AG20443 (cell line): ENCODE measurements at places on chromosomes 1 and 21.
A peak's percentile ranks its signal among the peaks of the same experiment; 100 is the strongest.

- no peak for DNase-seq
Measured at GRCh38 chr1:210250665-210250997, 18.0 kb downstream of the SERTAD4 start.

- peak; percentile 48 for DNase-seq
Measured at GRCh38 chr1:71273334-71273733, 192.5 kb upstream of the ZRANB2 start.

GRCh38 chr1:46816930-46817329 lies 18.1 kb downstream of the CYP4B1 start:
- DNase-seq, result peak; percentile 4

GRCh38 chr1:160004001-160004400 lies 27.8 kb downstream of the PIGM start:
- no peak for DNase-seq

DNA sequence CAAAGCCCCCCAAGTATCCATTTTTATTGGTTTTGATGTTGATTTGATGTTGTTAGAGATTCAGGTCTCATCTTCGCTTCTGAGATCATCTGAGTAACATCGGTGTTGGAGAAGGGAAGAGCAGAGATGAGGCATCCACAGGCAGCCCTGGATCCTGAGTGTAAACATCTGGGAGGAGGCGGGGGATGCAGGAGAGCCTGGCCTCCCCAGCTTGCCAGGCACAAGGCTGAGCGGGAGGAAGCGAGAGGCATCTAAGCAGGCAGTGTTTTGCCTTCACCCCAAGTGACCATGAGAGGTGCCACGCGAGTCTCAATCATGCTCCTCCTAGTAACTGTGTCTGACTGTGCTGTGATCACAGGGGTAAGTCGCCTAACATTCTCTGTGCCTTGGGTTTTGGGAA lies at the start of gene PROK1:
Gene PROK1 (plus strand): TSS at position 221 of the 400 bp plus-strand sequence. CDS start 68 bp downstream, at position 289.
- no peak for DNase-seq

DNA sequence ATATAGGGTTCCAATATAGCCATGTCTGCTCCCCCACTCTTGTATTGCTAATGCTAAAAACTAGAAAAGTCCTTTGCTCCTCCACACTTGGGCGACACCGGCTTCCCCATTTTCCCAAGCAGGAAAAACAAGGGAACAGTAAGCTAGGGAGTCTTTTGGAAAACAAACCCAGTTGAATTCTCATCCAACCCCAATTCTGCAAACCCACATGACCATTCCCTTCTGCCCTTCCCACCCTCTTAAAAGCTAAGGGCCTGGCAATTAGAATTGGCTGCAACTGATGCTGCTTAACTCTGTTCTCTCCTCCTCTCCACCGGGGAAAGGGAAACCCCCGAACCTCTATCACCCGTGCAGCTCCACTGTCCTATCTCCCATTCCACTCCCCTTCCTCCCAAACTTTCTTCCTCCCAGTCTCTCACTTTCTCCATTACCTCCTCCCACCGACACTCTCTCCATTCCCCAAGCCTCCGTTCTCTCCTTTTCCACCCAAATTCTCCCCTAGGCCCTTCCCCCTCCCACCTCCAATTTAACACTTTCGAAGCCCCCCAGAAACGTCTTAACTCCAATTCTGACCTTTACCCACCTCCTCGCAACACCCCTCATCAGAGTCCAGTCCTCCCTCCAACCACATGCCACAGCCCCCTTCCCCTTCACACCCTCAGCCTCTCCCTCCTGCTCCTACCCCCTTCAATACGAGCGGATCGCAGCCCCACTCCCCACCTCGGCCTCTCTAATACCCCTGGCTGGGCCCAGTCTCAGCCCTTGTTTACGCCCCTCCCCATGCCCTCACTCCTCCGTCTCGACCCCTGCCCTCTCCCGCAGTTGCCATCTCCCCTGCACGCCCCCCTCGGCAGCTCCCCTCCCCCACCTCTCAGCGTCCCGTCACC lies 701 bp downstream of the DEDD start:
- DNase-seq, result peak; percentile 32

DNA sequence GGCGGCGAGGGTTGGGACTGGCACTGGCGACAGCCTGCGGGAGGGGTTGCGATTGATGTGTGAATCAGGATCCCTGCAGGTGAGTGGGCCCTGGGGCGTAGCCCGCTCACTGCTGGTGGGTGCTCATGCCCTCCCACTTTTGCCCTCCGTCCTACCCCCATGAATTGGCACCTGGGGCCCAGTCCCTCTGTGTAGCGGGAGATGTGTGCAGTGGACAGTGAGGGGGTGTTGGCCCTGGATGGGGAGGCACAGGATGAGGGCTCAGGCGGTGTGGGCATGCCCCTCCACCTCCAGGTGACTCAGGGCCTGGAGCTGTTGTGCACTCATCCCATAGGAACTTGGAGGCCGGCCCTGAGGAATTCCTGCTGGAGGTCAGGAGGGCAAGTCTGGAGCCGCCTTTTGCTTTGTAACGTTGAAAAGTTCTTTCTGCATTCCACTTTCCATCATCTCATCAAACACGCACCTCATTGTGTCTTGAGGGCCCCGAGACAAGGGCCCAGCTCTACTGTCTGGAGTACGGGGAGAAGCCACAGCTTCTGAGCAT lies 3.0 kb downstream of the PEAR1 start:
- peak; percentile 96 for DNase-seq

GRCh38 chr1:83583351-83584014 lies 415.4 kb downstream of the TTLL7 start:
- DNase-seq, result no peak

DNA sequence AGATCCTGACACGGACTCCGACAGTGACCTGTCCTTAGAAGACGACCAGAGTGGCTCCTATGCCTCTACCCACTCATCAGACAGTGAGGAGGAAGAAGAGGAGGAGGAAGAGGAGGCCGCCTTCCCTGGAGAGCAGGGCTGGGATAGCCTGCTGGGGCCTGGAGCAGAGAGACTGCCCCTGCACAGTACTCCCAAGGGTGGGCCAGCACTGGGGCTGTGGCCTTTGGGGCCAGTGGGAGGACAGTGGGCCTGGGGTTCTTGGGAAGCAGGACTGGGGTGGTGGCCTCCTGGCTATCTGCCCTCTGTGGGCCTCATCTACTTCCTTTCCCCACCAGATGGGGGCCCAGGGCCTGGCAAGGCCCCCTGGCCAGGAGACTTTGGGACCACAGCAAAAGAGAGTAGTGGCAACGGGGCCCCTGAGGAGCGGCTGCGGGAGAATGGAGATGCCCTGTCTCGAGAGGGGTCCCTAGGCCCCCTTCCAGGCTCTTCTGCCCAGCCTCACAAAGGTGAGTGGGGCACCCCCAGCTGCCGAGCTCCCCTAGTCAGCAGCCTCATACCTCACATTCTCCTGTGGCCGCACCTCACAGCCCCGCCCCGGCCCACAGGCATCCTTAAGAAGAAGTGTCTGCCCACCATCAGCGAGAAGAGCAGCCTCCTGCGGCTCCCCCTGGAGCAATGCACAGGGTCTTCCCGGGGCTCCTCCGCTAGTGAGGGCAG lies 10.0 kb downstream of the PSRC1 start:
- DNase-seq, result no peak

DNA sequence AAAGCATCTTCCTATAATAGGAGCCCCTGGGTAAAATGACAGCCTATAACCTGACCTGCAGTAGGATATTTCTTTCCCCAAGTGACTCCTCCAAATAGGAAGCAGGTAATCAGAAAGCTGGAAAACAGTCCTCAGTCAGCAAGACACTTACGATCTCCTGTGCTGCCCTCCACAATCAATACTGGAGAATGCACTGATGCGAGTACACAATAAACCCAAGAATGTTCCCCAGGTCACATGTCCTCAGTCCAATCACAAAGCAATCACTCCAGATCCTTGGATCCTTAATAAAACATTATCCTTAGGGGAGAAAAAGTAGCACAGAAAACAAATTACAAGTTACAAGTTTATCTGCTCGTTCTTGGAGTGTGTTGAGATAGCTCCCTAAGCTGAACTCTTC lies 233.1 kb downstream of the SLC45A1 start:
- no peak for DNase-seq

DNA sequence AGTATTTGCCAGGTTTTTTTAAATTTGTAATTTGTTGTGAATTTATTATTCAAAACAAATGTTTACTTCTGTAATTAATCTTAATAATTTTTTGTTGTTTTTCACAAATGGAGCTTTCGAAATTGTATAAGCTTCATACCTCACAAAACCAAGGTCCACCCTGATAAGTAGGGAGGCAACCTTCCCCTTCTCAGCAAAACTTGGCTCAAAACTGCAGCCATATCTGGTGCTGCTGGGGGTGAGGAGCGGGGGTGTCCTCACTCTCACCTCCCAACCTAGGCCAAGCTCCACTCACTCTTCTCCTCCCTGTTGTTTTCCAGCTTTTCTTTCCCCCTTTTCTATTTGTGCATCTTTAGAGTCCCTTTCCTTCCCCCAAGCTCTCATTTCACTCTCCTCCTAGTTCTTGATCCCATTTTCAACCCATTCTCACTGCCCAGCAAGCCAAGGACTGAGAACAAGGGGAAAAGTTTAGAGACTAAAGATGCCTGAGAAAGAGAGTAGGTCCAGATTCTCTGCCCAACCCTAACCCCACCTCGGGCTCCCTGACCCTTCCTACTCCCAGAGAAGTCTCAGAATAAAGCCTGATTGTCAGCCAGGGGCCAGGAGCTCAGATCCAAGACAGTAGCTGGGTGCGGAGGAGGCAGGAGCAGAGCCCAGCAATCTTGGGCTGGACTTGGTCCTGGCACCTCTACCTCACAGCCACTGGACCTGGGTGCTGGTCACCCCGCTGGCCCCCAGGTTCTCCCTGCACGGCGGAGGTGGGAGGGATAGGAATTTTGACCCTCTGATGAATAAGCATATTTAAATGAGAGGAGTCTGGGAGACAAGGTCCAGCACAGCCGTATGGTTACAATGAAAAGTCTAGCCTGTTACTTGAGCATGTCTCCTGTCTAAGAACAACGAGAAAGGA lies 8.3 kb upstream of the CFAP45 start:
- DNase-seq, result no peak

DNA sequence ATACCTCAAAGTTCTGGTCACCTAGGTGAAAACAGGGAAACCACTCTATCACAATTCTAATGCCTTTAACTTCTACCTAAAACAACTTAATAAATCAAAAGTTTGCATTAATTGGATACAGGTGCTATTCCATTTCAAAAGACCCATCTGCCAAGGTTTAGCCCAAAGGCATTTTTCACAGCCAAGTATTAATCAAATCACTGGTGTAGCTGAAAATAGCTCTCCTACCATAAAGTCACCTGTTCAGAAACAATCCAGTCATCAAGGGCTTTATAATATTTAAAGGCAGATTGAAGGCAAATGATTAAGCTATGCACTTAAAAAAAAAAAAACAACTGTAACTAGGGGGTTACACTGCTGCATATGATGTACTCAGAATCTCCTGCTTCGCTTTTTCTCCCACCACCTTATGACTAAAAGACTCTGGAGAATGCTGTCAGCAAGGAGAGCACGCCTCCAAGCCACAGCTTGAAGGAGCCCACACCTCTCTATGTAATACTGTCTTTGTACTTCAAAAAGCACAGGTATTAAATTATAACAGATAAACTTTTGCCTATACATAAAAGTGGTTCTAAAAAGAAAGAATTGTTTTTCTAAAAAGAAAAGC lies 20.5 kb downstream of the KIAA0319L start:
- no peak for DNase-seq

DNA sequence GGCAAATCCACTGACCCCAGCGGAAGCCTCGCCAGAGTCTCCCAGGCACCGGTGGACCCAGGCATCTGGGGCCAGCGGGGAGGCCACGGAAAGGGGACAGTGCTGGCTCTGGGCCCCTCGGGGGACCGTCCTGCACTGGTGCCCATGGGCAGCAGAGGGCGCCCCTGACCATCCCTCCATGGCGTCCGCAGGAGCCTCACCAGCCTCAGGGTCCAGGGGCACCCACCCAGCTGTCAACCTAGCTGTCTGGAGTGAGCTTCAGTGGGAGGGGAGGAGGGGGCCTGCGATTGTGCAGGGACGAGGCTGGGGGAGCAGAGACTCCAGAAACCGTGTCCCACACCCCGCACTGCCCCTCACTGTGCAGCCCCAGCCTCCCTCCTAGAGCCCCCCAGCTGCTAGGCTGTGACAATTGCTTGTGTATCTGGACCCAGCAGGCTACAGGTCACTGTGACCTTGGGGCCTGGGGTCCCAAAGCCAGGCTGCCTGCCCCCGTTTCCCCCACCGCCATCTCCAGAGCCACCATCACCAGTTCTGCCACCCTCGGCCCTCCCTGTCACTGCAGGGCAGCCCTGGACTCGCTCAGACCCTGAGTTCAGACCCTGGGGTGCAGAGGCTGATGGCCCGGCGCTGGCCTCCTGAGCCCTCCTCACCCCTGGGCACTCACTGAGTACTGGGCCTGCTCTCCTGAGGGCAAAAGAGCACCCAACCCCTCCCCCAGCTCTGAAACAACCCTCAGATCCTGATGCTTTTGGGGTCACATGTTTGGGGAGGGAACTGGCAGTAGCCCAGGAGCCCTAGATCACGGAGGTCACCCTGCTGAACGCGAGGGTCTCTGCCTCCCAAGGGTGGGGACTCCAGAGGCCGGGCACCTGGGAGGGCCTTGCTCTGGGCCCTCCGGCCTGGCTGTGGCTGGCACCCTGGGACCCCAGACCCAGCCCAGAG lies 10.6 kb upstream of the COL6A1 start:
- peak; percentile 80 for DNase-seq

DNA sequence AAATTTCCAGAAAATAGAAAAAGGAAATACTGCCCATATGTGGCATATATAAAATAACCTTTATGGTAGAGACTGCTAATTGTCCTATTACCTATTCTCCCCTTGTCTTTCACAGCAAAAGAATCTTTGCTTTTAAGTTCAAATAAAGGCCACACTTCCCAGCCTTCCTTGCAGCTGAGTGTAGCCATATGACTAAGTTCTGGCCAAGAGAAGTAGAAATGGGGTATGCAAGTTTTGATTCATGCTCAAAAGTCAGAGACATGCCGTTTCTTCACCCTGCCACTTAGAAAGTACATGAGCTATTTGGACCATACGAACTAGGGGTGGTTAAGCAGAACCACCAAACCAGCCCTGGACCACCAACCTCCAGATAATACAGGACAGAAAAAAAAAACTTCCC lies 18.3 kb upstream of the S100A2 start:
- no peak for DNase-seq

- DNase-seq, result no peak
Measured at GRCh38 chr1:55588309-55588708, 373.1 kb upstream of the USP24 start.

- no peak for DNase-seq
Measured at GRCh38 chr1:58754683-58755467, 29.0 kb downstream of the JUN start.

DNA sequence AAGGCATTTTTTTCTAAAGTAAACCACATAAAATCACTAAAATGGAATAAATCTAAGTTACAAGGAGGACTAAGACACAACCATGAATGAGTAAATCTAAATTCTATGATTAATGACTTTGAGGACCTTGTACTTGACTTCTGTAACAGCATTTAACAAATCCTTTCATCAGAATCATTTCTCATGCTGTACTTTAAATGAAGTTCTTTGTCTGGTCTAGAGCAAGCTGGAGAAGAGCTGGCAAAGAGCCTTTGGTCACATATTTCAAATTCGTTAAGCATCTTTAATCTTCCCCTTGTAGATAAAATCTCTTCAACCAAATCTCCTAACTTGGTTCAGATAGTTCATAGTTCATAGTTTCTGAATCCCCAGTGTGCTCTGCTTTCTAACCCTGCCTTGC lies 405.4 kb downstream of the PTPRC start:
- DNase-seq, result no peak

- no peak for DNase-seq
Measured at GRCh38 chr1:8122477-8123407, 96.6 kb upstream of the ERRFI1 start.
